ENCODE measurements at places on chromosomes 7 and 10.

GRCh38 chr7:94154858-94155257, 150.7 kb upstream of the BET1 start:
- DNase-seq, result no peak

GRCh38 chr7:148204639-148205304, 385.8 kb upstream of the C7orf33 start:
- no peak for DNase-seq

DNA sequence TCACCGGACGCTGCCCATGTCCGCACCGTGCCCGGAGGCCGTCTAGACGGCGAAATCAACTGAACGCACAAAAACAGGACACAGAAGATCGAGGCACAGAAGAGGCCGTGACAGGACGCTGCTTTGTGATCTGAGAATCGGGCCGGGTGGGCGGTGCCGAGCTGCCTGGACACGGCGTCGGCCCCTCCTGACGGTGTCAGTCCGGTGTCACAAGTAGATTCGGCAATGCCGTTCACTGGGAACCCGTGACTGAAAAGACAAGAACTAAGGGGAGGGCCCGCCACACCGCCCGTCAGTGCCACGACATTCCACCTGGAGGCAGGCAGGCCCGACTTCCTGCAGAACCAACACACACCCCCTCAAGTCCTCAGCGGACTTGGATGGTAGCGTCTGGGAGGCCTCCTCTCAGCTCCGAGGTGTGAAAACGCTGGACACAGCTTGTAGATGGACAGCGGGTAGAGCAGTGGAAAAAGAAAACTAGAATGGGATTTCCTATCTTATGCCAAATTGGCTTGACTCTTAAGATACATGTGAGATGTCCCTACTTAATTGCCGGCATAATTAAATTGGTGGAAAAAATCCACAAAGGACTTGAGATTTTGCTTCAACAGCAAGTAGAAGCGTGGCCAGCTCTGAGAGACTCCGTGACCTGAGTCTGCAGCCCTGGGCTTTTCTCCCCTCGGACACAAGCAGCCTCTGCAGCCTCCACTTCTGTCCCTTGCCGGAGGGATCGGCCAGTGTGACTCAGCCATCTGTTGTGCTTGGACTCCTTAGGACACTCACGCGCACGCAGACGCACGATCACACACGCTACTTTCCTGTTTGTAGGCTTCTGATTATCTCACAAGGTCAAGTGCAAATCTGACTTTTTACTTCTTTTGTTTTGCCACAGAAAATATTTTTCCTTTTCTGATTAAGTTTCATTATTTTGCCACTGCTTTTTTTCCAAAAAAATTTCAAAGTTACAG, 269.0 kb downstream of the DIP2C start:
- DNase-seq, result no peak

- DNase-seq, result no peak
These were observed 88.9 kb downstream of the ARMH3 start for GRCh38 chr10:101967119-101967518.

DNA sequence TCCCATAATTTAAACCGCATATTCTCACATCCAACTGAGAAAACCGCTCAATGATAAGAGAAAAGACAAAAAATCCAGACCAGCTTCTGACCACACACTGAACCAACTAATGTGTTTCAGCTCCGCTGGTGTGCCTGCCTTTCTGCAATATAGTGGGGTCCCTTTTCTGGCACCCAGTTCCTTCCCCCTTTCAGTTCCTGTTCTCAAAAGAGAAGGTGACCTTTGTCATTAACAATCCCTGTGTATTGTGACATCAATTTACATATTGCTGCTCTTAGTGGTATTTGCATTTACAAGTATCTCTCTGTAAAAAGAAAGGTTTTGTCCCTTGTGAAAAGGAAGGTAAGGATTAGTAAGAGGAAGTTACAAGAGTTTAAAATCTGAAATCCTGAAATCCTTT, 1.4 kb downstream of the PPP1R17 start:
- DNase-seq, result no peak

DNA sequence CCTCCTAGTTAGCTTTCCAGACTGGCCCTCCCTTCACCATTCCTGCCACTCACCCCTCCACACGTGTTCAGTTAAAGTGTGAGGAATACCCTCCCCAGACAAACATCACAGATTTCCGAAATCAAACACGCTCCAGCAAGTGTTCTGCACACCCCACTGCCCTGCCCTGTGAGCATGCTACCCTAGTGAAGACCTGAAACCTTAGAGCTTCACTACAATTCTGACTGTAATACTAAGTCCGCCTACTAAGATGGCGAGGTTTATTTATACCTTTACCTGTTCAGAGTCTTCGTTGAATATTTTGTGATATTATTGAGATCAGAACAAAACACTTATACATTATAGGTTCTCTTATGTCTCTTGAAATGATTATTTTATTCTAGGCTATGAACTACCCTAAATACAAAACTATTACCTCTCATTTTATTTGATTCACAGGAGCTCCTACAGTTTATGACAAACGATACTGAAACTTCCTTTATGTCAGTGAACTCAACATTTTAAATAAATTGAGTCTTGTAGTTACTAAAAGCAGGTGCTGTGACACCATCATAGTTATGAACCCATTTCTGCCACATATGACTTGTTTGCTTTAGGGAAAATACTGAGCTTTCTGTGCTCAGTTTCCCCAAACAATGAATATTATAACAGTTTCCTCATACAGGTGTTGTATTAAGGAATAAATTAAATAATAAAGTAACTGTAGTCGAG, 8.6 kb downstream of the SCIN start:
- no peak for DNase-seq

- DNase-seq, result no peak
These were observed 25.9 kb downstream of the TRDMT1 start for GRCh38 chr10:17175551-17175950.

DNA sequence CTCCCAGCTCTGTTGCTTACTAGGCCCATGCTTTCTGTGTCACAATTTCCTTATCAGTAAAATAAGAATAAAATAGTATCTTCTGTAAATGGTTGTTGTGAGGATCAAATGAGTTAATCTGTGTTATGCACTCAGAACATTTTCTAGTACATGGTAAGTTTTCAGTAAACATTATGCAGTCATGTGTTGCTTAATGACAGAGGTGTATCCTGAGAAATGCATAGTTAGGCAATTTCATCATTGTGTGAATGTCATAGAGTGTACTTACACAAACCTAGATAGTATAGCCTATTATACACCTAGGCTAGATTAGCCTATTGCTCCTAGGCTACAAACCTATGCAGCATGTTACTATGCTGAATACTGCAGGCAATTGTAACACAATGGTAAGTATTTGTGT, 4.4 kb downstream of the PTTG1IP2 start:
- DNase-seq, result no peak

- DNase-seq, result no peak
These were observed 78.7 kb upstream of the AGBL3 start for GRCh38 chr7:134907639-134908038.

- no peak for DNase-seq
These were observed 118.1 kb upstream of the ANKRD1 start for GRCh38 chr10:91038971-91039370.

- DNase-seq, result no peak
These were observed 191.5 kb downstream of the REEP3 start for GRCh38 chr10:63712717-63713115.

DNA sequence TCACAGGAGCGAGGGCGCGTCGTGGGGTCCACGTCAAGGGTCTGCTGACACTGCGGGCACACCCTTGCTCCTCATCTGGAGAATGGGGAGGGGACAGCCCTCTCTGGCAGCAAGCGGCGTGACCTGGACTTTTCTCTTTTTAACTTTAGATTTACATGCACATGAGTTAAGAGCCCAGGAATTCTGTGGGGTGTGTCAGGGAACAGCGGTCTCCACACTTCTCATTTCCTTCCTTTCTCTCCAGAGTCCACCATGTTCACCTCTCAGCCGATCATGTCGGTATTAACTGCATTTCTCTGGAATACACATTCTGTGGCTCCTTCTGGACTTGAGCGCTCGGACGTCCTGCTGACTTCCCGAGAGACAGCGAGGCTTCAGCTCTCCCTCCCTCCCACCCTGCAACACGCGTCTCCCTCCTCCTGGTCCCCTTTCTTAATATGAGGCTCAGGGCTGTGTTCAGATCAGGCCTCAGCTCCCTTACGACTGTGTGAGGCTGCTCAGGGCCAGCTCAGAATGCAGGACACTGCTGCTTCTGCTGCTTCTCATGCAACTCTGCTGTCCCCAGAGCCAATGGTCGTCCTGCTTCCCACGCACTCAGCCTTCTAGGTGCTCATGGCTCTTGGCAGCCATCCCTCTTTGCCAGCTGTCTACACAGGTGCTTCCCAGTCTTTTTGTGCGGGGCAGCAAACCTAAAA, 261.3 kb downstream of the ELFN1 start:
- no peak for DNase-seq

DNA sequence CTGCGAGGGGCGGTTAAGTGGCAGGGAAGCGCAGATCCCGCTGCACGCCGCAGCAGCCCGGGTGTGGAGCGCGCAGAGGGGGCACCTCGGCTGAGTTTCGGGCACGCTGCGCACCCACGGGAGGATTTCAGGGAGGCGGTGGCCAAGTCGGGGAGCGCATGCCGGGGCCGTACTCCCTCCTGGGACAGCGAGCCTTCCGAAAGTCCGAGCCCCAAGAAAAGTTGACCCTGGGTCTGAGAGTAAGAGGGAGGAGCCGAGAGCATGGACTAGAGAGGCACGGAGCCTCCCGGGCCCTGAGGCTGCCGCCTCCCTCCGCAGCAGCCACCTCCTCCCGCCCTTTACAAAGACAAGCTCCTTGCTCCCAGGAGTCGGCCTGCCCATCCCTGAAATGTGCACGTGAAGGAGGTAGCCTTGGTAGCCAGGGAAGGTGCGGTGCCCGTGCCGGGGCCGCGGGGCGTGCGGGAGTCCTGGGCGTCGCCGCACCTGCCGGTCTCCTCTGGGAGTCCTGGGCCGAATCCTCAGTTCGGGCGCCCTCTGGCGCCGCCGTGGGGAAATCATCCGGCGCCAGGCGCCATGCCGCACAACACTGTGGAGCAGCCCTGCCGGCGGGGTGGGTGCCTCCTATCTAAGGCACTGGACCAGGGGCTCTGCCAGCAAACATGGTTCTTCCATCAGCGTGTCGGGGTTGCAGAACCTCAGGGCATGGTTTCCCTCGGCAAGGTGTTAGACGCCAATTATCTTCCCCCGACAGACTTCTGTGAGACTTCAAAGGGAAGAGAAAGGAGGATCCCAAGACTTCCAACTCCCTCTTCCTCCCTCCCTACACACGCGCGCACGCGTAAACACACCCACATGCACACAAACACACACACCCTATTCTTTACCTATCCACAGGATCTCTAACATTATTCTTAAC, 104.0 kb downstream of the TRIL start:
- peak; percentile 95 for DNase-seq

DNA sequence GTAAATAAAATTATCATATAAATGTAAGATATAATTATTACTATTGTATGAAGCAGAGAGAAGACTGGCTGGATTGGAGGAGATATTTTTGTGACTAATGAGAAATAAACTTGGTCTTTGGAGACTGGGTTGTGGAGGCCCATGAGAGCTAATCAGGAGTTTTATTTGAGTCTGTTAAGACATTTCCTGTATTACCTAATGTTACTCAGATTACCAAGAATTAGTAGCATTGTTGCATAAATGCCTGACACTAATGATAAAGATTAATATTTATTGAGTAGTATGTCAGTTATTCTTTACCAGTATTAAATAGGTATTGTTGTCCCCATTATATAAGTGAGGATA, 7.1 kb downstream of the CCDC126 start:
- no peak for DNase-seq

DNA sequence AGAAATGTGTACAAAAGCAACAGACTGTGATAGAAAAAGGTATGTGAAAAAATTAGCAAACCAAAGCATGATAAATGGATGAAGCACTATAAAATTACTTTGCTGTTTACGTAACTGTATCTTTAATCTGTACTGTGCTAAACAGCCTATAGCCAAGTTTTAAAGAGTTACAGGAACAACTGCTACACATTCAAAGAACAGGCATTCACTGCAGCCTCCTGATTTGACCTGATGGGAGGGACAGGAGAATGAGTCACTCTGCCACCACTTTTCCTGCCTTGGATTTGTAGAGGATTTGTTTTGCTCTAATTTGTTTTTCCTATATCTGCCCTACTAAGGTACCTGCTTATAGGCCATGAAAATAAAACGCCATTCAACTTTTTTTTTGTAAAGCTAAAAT, 116.1 kb downstream of the FANK1 start:
- no peak for DNase-seq

DNA sequence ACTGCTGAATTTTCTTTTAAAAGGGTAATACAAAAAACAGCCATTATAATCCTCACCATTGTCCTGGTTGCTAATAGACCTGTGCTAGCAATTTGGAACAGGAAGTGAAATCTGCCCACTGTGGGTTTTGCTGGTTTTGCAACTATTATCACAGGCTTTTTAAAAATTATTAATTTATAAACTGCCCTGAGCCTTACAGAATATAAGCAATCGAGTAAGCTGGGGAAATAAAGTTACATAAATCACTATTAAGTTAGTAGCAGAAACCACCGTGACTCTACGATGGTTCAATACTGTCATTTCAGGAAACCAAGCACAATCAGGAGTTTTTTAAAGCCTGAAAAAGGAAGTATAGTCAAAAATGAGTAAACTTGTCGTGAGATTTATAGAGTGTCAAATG, 62.3 kb downstream of the TMEM26 start:
- DNase-seq, result no peak

GRCh38 chr10:113069595-113069994, 119.5 kb downstream of the TCF7L2 start:
- no peak for DNase-seq

- no peak for DNase-seq
These were observed 3.3 kb downstream of the LFNG start for GRCh38 chr7:2522780-2523433.

- no peak for DNase-seq
These were observed 11.8 kb downstream of the CHST15 start for GRCh38 chr10:124081547-124082140.

DNA sequence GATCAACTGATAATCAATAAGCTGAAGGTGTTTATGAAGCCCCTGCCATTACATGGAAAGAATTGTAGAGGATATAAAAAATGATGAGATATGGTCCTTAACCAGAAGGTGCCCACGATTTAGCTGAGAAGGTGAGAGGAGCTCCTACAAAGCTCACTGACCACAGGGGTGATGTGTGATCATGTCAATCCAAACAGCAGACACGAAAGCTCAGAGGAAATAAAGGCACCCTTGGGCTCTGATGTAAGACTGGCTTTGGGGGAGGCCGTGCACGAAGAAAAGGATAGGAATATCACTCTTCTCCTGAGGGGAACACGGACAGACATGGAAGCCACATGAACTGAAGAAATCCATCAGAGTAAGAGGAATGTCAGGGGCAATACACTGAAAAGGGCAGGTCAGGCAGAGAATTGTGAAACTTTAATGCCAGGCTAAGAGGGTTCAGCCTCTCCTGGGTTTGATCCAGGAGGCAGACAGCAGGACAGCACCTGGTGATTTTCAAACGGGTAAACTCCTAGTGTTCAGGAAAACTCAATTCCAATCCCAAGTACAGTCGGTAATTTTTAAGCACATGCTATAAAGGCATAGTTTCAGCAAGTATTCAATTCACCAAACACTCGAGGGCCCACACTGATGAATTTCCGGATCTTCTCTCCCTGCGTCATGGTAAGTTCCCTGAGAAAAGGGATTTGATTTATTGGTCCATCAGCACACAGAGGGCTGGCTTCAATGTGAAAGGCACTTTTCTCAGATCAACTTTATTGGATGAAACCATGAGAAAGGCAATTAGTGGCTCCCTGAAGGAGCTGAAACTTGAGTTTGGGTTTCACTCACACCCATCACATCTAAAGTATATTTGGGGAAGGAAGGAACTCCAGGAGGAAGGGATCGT, 163.8 kb downstream of the PRPF18 start:
- DNase-seq, result no peak

GRCh38 chr7:114864278-114864677, 57.6 kb upstream of the MDFIC start:
- no peak for DNase-seq

GRCh38 chr7:106535234-106535932, 125.6 kb downstream of the CCDC71L start:
- no peak for DNase-seq

Measured in HuH-7 (cell line).